ENCODE measurements at places on chromosomes 1 and 21. TPM values are rescaled to one million over a fixed set of nuclear protein-coding genes. Genes with fewer than 3 reads are reported as not detected.

The PCP4 gene
- total RNA-seq, result 1.00 TPM

DNA sequence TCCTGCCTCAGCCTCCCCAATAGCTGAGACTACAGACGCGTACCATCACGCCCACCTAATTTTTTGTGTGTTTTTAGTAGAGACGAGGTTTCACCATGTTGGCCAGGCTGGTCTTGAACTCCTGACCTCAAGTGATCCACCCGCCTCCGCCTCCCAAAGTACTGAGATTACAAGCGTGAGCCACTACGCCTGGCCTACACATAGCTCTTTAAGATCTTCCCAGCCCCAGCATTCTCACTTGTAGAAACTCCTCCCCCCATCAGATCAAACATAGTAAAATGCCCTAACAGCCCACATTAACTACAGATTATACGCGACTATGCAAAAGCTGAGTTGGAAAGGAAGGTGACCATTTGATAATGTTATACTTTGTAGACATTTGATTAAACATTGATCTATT is 634.8 kb downstream of the MATN1 start:
- H3K27ac ChIP-seq, result no peak overlapping the region
- peaks cover 9% of the 10 kb centered on the region for H3K4me1 ChIP-seq
- no peaks in the 10 kb centered on the region for H3K36me3 ChIP-seq

The CSMD2 gene
- 3.0 TPM for total RNA-seq

GRCh38 chr1:76481672-76482071 is 385.6 kb upstream of the ST6GALNAC5 start:
- no peak for DNase-seq
- H3K27ac ChIP-seq, result no peak overlapping the region
- no peaks in the 10 kb centered on the region for H3K27me3 ChIP-seq
- no peaks in the 10 kb centered on the region for H3K4me1 ChIP-seq

- no peaks in the 10 kb centered on the region for H3K4me1 ChIP-seq
- H3K27me3 ChIP-seq, result no peaks in the 10 kb centered on the region
- no peak overlapping the region for H3K27ac ChIP-seq
- no peak overlapping the region for H3K4me3 ChIP-seq
Measured at GRCh38 chr1:34911465-34911864, 18.0 kb downstream of the DLGAP3 start.

GRCh38 chr21:35969281-35969680 is 91.0 kb downstream of the SETD4 start:
- H3K27me3 ChIP-seq, result no peaks in the 10 kb centered on the region
- no peaks in the 10 kb centered on the region for H3K36me3 ChIP-seq
- DNase-seq, result no peak
- no peak overlapping the region for H3K4me3 ChIP-seq

The ZC3H12A gene
- total RNA-seq, result 53.0 TPM

DNA sequence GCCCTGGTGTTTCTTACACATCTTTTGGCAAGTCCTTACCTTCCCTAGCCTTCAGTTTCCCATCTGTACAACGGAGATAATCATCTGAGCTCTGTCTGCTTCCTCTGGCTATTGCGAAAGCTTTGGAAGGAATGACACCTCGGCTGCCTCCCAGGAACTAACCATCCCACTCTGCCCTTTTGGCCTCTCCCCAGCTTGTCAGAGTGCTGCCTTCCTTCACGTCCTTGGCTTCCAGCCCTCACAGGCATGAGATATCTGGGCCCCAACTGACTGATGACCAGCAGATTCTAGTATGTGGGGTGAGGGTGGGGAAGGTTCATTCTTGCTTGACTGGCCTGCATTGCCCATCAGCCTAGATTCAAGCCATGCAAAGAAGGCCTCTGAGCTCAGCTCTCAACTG is 253.1 kb upstream of the FGGY start:
- peak; percentile 72 for DNase-seq
- peaks cover 11% of the 10 kb centered on the region for H3K4me1 ChIP-seq
- H3K4me3 ChIP-seq, result no peak overlapping the region
- no peak overlapping the region for H3K27ac ChIP-seq

- H3K27ac ChIP-seq, result no peak overlapping the region
- peaks cover 52% of the 10 kb centered on the region for H3K4me1 ChIP-seq
- H3K4me3 ChIP-seq, result no peak overlapping the region
- peak; percentile 12 for DNase-seq
- H3K36me3 ChIP-seq, result peaks cover 58% of the 10 kb centered on the region
Measured at GRCh38 chr1:36091698-36092097, 3.0 kb downstream of the ADPRS start.

- no peaks in the 10 kb centered on the region for H3K36me3 ChIP-seq
- DNase-seq, result no peak
- H3K27ac ChIP-seq, result no peak overlapping the region
- no peaks in the 10 kb centered on the region for H3K27me3 ChIP-seq
- no peaks in the 10 kb centered on the region for H3K4me1 ChIP-seq
- no peak overlapping the region for H3K4me3 ChIP-seq
Measured at GRCh38 chr1:210620867-210621488, 292.3 kb downstream of the HHAT start.

- DNase-seq, result no peak
- H3K27me3 ChIP-seq, result peaks cover 6% of the 10 kb centered on the region
Measured at GRCh38 chr1:107139833-107140702, 771 bp upstream of the NTNG1 start.

DNA sequence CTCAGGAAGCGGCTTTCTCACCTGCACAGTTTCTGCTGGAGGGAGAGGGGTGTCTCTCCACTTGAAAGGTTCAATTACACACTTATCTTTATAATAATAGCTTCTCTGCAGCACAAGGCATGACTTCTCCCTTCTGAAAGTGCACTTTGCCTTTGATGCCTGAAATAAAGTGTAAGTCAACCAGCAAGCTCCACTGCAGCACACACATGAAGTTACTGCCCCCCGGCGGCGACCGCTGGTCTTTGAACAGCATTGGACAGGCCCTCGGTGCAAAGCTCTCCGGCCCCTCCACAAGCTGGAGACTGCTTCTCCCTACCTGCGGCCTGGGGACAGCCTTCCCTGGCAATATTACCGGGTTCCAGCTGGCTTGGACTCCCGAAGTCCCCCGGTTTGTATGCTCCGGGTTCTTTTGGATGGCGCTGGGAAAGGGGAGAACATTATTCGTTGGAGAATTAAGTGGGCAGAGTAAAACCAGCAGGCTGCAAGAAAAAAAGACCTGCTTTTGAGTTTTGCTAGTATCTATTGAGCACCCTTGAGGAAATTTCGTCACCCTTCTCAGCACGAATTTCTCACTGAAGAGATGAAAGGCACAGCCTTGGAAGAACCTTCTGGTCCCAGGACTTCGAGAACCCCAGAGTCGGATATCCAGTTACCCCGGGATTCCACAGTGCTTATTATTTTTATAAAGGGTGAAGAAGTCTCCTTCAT is 11.8 kb downstream of the RCAN1 start:
- no peaks in the 10 kb centered on the region for H3K36me3 ChIP-seq
- DNase-seq, result peak; percentile 82
- no peak overlapping the region for H3K4me3 ChIP-seq
- H3K27me3 ChIP-seq, result no peaks in the 10 kb centered on the region
- peaks cover 5% of the 10 kb centered on the region for H3K4me1 ChIP-seq
- no peak overlapping the region for H3K27ac ChIP-seq

DNA sequence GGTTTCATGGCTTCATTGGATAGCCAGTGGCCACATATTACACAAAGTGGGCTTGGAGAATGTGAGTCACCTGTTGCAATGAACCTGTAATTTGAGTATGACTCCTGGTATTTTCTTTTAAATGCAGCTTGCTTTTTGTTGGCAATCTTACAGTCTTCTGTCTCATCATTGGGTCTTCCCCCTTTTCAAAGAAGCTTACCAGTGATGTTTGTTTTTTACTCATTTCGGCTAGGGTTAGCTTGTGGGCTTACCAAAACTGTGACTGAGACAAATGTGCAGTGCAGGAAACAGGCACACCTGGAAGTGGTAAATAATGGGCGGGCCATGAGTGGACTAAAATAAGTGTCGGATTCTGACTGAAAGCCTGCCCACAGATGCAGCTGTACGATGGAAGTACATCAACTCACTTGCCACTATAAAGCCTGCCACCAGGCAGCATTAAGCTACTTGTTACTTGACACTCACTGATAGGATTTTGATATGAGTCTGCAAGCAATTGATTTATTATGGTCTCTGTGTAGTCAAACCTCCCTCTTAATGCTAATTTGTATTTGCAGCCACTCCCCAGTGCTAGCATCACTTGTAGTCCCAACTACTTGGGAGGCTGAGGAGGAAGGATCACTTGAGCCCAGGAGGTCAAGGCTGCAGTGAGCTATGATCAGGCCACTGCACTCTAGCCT is 4.2 kb downstream of the HHAT start:
- no peak overlapping the region for H3K27ac ChIP-seq
- DNase-seq, result no peak
- no peaks in the 10 kb centered on the region for H3K27me3 ChIP-seq
- H3K36me3 ChIP-seq, result no peaks in the 10 kb centered on the region

The NTNG1 gene
- total RNA-seq, result 0.13 TPM

GRCh38 chr1:20200966-20201365 is 14.6 kb upstream of the PLA2G2C start:
- H3K4me3 ChIP-seq, result no peak overlapping the region
- H3K4me1 ChIP-seq, result no peaks in the 10 kb centered on the region
- H3K27me3 ChIP-seq, result no peaks in the 10 kb centered on the region
- H3K36me3 ChIP-seq, result no peaks in the 10 kb centered on the region

The KIAA0040 gene
- 34.5 TPM for total RNA-seq

The KRTAP21-1 gene
- not detected for total RNA-seq

- H3K36me3 ChIP-seq, result no peaks in the 10 kb centered on the region
- H3K27ac ChIP-seq, result no peak overlapping the region
- no peaks in the 10 kb centered on the region for H3K27me3 ChIP-seq
Measured at GRCh38 chr1:48422009-48422408, 50.0 kb downstream of the SPATA6 start.

The OXCT2 gene
- total RNA-seq, result 0.06 TPM

DNA sequence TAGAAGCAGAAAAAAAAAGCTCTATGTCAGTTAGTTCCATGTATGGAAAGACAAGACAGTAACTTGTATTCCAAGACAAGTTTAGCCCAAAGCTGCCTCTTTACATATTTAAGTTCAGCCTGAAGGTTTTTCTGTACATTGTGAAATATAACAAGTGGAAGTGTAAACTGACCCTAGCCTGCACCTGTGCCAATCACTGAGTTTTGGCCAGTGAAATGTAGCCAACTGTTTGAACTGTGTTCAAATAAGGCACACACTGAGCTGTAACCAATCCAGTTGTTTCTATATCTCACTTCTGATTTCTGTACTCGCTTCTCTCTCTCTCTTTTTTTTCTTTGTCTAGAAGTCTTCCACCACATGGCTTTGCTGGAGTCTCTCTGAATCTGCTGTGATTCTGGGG is 1227.1 kb downstream of the NCAM2 start:
- no peak overlapping the region for H3K27ac ChIP-seq
- no peak for DNase-seq
- H3K27me3 ChIP-seq, result no peaks in the 10 kb centered on the region
- H3K4me1 ChIP-seq, result no peaks in the 10 kb centered on the region

The GBP2 gene
- 234 TPM for total RNA-seq

DNA sequence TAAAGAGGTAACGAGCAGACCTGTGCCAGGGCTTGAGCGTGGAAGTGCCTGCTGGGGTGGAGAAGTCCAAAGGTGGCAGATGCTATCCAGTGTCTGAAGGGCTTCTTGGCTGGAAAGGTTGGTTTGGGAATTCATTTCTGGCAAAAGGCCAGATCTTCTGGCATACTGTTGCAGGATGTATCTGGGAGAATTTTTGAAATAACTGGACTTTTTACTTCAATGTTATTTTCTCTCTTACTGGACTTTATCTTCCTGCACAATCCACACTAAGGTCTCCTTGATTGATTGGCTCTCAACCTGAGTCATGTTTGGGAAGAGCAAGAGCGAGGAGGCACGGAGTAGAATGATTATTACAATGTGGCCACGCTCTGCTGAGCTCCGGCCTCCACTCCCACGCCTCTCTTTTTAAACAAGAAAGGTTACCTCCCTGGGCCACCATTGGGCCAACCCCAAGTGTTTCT is 278.4 kb downstream of the TM2D1 start:
- H3K4me1 ChIP-seq, result peaks cover 12% of the 10 kb centered on the region
- H3K36me3 ChIP-seq, result no peaks in the 10 kb centered on the region
- DNase-seq, result no peak
- no peak overlapping the region for H3K27ac ChIP-seq
- H3K4me3 ChIP-seq, result no peak overlapping the region
- H3K27me3 ChIP-seq, result no peaks in the 10 kb centered on the region

The CD101 gene
- 4.9 TPM for total RNA-seq

DNA sequence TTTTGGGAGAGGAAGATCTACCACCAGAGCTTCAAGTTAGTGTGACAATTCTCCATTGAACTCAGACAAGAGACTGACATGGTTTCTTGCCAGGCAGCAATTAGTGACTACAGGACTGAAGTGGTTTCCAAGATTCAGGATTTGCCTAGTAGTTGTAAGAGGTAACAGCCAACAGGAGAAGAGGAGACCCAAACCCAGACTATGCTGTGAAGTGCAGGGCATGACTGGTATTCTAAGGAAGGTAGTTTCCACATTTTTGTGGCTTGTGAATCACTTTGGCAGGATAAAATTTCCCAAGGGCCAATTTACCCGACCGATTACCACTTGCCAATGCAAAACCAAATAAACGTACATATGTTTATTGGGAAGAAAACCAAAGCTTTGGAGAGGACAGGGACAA is 14.7 kb upstream of the RAP1A start:
- H3K4me3 ChIP-seq, result no peak overlapping the region
- DNase-seq, result no peak
- H3K27me3 ChIP-seq, result no peaks in the 10 kb centered on the region
- H3K4me1 ChIP-seq, result no peaks in the 10 kb centered on the region

GRCh38 chr1:112706505-112707220 is at the start of gene RHOC:
Gene RHOC (minus strand): TSS chr1:112707127. CDS start chr1:112703799, 3,328 bp downstream.
- peak within 1 kb of the TSS; percentile 95 for H3K4me3 ChIP-seq
- H3K4me1 ChIP-seq, result peaks cover 39% of the 10 kb centered on the region
- no peaks in the 10 kb centered on the region for H3K27me3 ChIP-seq
- peak within 1 kb of the TSS; percentile 56 for H3K27ac ChIP-seq

The TTC39A gene
- 16.8 TPM for total RNA-seq

The FGR gene
- 1.5 TPM for total RNA-seq

DNA sequence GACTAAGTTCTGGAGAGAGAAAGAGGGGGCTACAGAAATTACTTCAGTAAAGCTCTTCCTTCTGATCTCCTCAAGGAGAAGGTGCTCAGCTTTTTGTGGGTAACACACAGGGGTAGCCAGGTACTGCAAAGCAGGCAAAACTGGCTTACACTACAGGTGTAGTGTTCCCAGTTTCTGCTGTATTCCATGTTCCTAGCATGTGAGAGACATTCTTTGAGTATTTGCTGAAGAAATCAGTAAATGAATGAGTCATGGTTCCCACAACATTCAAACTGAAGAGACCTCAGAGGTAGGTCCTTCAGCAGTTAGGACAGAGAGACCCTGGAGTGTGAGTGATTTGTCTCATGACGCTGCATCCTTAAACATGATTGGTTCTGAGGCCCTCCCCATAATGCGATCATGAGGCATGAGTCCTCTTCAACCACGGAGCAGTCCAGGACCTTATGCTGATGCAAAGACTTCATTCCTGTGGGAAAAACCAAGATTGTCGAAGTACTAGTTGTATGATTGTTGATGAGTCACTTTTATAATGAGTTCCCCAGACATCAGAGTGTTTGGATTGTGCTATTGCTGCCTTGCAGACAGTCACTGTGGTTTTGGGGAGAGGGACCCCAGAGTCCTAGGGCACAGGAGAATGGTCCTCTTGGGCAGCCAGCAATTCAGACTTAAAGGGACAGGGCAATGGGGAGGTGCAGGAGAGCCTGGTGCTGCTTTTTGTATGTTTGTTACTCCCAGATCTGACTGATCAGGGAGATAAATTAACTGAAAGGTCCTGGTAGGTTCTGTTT is 2.7 kb upstream of the OR10J4 start:
- no peak overlapping the region for H3K4me3 ChIP-seq
- no peaks in the 10 kb centered on the region for H3K27me3 ChIP-seq

The NECTIN4 gene
- total RNA-seq, result not detected

The C1QC gene
- 476 TPM for total RNA-seq
